ENCODE measurements at places on chromosomes 6 and 20. TPM values are rescaled to one million over a fixed set of nuclear protein-coding genes. Genes with fewer than 3 reads are reported as not detected.

Gene SLC16A10
- total RNA-seq, result 0.14 TPM

DNA sequence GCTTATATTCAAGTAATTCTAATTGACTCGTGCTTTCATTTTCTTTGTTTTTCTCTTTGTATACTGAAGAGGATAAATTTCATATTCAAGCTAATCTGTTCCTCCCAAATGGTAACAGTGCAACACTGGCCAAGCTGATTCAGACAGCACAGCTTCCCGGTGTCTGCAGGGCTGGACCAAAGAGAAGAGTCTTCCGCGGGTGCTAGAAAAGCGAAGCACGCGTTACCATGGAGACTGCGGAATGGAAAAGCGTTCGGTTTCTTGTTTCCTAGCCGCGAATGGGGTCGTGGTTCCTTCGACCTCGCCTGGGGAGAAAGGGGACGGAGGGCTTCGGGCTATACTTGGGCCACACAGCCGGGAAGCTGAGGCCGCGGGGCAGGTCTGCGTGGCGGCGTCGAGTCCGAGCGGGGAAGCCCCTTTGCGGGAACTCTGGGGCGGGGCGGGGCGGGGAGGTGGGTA lies 6.2 kb upstream of the ZNF311 start:
- peak; percentile 57 for DNase-seq

GRCh38 chr6:106724337-106724736 lies 95.0 kb downstream of the QRSL1 start:
- no peak for DNase-seq

- no peak for DNase-seq
Measured at GRCh38 chr6:120614723-120615122, 719.6 kb downstream of the TBC1D32 start.

Gene DZANK1
- total RNA-seq, result 2.7 TPM

- DNase-seq, result no peak
Measured at GRCh38 chr6:88919032-88919431, 44.4 kb downstream of the RNGTT start.
